T follicular helper cell (primary cell): ENCODE measurements at places on chromosomes 7 and 10.

DNA sequence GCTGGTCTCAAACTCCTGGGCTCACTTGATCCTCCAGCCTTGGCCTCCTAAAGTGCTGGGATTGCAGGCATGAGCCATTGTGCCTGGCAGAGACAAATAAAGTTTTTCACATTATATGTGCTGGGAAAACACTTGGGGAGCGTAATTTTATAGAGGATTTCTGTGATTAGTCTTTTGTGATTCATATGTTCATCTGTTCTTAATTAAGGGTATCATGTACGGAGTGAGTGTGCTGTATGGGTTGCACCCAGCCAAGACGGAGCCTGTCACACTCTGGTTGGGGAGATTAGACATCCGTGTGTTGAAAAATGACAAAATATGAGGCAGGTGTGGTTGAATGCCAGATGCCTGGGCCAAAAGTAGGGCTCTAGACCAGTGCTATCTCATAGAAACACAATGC is 10.3 kb downstream of the ADRB1 start:
- DNase-seq: no peak

DNA sequence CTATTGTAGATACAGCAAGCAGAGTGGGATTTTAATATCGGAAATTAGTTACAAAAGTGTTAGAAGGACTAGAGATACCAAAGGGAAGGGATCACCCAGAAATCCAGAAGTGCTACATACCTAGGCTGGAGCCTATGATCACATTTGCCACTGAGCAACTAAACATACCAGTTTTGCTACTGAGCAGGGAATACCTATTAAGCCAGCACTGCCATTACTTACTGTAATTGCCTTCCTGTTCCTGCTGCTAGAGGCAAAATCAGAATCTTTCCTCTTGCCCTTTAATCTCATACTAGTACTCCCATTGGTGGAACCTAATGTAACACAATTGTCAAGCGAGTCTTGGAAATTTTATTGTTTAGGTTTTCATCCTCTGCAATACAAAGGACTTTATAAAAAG is 121.7 kb downstream of the ATRNL1 start:
- DNase-seq: no peak

DNA sequence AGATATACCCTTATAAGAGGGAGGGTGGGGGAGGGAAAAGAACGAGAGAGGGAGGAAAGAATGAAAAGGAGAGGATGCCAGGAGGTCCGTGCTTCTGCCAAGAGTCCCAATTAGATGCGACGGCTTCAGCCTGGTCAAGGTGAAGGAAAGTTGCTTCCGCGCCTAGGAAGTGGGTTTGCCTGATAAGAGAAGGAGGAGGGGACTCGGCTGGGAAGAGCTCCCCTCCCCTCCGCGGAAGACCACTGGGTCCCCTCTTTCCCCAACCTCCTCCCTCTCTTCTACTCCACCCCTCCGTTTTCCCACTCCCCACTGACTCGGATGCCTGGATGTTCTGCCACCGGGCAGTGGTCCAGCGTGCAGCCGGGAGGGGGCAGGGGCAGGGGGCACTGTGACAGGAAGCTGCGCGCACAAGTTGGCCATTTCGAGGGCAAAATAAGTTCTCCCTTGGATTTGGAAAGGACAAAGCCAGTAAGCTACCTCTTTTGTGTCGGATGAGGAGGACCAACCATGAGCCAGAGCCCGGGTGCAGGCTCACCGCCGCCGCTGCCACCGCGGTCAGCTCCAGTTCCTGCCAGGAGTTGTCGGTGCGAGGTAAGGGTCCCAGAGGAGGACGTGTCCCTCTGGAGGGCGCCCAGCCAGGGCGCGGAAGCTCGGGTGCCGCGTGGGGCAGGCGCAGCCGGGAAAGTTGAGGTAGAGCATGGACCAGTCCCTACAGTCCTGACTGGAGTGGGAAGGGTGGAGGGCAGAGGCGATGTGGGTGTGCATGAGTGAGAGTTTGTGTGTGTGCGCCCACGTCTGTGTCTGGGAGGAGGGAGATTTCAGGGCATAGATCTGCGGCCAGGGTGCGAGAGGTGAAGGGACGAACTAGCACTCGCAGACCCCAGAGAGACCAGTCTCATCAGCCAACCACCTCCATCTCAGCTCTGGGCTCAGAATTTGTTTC is 844 bp downstream of the GRM3 start:
- no peak for DNase-seq

DNA sequence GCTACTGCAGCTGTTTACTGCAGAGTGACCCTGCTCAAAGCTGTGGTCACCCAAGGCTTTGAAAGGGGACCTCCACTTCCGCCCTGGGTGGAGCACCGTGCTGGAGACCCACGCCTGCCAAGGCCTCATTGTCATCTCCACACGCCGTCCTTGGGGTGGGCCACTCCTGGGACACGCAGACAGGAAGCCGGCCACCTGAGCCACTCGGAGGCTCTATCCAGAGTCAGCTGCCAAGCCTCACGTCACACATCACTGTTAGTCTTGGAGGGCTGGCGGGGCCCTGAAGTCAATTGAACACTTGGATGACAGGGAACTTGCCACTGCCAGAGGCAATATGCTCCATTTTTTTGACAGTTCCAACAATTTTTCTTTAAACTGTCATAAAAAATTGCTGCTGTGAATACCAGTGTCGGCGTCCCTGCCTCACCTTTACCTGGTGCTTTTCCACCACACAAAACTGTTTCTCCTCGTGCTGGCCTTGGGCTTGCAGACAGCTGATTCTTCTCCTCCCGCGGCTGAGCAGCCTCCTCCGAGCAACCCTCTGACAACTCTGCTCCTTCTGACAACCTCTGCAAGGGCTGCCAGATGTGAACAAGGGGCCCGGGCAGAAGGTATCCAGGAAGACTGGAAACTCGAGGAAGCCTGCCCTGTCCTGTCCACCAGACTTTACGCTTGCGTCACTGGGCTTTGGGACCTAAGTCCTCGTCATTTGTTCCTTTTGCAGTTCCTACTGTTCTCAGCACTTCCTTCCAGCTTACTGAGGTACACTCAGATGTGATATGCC is 81.9 kb downstream of the EGFR start:
- no peak for DNase-seq

GRCh38 chr10:22174442-22174841 is 43.4 kb downstream of the EBLN1 start:
- DNase-seq: no peak

- no peak for DNase-seq
Measured at GRCh38 chr7:157500171-157500960, 163.6 kb downstream of the DNAJB6 start.

DNA sequence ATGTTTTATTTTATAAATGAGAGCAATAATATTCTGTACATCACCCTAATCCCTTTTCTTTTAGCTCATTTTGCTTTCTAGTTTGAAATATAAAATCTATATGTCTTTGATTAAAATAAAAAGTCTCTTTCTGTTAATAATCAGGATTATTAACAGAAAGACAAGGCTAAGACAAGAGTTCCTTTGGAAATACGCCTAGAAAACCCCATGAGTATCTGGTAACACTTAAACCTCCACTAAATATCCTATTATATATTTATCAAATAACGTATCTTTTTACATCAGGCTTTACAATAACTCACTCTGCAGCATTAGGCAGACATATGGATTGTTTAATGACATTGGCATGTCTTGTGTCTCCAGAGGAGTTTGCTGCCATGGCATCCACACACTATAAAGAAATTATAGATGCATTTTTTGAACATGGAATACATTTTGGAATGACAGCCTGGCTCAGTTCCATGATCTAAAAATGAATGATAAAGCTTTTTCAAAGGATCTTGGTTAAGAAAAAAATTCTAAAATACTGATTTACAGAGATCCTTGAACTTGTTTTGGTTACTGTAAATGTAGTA is 98.7 kb downstream of the TMEM26 start:
- DNase-seq: no peak

GRCh38 chr7:97116308-97116707 is 1.2 kb upstream of the SDHAF3 start:
- DNase-seq: no peak

GRCh38 chr10:34886906-34887642 is 72.0 kb upstream of the PARD3 start:
- no peak for DNase-seq

DNA sequence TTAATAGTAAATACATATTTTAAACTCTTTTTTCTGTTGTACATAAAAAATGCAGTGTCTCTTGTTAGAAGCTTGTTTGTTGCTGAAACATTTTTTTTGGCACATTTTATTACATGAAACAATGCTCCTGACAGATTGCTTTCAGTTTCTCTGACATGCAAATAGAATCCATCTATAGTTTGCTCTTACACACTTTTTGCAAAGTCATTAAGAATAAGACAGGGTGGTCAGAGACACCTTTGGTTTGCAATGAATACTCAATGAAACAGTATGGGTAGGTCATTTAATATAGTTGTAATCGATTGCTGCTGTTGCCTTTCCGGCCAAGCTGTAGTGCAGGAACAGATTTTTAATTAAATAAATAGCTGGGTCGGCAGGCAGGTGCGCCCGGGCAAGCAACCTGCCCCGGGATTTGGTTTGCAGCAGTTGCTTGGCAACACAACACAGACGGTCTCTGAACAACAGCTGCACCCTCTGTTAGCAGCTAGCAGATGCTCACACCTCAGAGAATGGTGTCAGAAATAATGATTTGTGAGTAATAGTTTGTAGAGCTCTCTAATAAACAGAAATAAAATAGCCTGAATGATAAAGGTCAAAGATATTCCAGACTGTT is 115.7 kb upstream of the CACNA2D1 start:
- no peak for DNase-seq

DNA sequence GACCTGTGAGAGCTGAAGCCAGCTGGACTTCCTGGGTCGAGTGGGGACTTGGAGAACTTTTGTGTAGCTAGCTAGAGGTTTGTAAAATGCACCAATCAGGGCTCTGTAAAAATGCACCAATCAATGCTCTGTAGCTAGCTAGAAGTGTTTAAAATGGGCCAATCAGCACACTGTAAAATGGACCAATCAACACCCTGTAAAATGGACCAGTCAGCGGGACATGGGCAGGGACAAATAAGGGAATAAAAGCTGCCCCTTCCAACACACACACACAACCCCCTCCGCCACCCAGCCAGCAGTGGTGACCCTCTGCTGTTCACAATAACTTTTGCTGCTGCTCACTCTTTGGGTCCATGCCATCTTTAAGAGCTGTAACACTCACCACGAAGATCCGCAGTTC is 7.1 kb downstream of the ZNF511 start:
- no peak for DNase-seq

DNA sequence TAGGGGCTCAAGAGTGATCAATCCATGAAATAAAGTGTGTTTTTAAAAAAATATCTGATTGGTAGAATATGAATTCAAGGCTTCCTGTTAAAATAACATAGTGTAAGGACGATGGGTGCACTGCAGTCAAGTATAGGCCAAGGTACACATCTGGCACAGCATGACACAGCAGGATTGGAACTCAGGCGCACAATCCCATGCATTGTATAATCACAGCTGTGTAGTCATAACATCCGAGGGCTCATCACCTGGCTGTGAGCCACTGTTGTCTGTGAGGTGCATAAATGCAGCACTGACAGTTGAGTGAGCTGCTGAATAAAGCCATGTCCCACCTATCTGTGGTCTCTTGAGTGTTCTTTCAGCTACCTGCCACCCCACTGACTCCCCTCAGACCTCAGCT is 142.3 kb upstream of the HPS1 start:
- no peak for DNase-seq

- no peak for DNase-seq
Measured at GRCh38 chr10:81152656-81153055, 615.0 kb downstream of the SH2D4B start.

DNA sequence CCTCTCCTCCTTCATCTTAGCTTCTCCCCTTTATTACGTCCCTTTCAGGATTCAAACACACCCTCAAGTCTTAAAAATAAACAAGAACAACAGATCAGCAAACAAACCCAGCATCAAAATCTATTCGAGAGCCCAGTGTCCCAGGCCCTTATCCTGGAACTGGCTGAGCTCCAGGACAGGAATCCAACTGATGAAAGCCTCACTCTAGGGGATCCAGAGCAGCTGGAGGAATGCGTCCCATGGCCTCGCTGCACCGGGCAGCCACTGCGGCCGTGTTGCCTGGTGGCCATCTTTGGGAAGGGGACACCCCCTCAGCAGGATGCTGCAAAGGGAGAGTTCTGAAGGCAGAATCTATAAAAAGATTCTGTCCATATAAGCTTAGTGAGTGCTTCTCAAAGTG is 156.5 kb upstream of the BMPER start:
- DNase-seq: no peak

DNA sequence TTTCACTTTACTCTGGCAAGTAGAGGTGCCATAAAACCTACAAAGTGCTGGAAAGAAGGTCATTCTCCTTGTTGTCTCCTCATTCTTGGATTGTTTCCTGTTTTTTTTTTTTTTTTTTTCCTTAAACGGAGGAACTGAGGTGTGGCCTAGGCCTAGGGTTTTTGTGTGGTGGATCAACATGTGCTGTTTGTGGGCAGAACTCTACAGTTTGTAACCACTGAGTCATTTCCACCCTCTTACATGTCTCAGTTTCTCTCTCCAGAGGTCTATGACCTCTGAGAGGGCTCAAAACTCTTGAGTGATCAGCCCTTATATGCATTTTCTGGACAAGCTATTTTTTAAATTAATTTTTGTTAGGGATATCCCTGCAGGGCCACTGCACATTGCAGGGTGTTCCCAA is 296.0 kb downstream of the PPP1R3A start:
- no peak for DNase-seq

DNA sequence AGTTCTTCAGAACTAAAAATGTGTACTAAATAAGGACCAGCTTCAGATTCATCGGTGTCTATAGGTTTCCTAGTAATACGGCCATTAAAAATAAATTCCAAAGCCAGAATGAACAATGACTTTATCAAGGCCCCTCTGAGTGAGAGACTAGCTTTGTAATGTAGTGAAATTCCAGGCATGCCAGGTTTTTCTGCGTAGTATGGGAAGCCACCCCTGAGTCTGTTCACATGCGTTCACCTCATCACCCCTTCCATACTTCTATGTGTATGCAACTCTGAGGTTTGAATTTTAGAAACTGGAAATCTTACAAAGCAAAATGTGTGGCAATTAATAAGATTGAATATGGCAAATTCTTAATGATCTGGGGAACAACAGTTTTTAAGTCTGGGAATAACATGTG is 24.5 kb downstream of the RNF32 start:
- no peak for DNase-seq

- DNase-seq: peak; percentile 33
Measured at GRCh38 chr10:323651-324293, 188.5 kb downstream of the ZMYND11 start.

DNA sequence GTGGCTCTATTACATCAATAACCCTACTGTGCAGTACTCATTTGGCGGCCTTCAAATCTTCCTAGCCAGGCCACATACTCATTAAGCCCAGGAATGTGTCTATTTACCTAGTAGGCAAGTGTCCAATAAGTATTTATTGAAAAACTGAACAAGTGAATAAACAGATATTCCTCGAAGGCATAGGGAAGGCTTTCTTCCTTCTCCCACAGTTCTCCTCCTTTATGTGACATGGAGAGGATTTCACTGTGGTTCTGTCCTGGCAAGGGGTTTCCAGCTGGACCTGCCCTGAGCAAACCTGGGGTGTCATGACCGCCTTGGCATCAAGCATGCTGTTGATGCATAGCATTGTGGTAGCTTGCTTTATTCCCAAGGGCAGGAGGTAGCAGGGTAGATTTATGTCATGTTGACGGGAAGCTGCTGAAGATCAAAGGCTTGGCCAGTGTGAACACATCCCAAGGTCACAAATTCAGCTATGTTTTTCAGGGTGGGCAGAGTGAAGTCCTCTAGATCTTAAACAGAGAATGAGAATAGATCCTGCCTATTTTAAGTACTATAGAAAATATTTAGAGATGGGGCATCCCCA is 195.1 kb downstream of the INHBA start:
- DNase-seq: no peak

GRCh38 chr7:99824091-99824490 is 3.7 kb upstream of the CYP3A43 start:
- no peak for DNase-seq

GRCh38 chr10:85175635-85176034 is 847.2 kb downstream of the CCSER2 start:
- DNase-seq: no peak

GRCh38 chr10:47181052-47181849 is 118.7 kb upstream of the GDF10 start:
- DNase-seq: no peak
